ENCODE measurements at places on chromosomes 7 and 10.

DNA sequence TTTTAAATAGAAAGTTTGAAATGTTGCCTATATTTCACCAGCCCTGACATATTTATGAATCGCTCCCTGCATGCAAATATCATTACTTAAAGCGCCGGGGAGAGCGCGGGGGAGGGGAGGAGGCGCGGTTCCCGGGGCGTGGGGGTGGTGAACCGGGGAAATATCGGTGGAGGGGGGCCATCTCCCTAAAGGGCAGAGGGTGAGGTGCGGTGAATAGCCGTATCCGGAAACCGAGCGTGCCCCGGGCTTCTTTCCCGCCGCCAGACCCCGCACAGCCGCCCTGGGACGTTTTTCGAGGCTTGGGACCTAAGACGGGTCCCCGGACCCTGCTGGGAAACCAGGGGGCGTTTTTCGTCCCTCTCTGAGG, 6.9 kb upstream of the ZNF503 start:
- no peak for DNase-seq

DNA sequence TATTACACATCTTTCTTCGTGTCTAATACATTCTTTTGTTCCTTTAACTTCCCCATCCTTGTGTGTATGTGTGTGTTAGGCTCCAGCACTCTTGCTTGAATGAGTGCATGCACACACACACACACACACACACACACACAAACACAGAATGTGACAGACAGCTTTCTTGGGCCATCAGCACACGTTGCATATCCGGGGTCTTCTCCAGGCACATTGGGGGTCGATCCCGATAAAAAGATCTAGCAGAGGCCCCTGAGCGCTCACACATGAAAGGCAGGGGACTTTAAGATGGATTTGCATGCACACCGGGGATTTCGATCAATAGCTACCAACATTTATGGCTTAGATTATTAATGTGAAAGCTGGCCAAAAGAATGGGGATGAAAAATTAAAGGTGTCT, 4.5 kb downstream of the SKIDA1 start:
- no peak for DNase-seq

GRCh38 chr7:140192620-140193019, 15.8 kb upstream of the KDM7A start:
- DNase-seq = no peak

DNA sequence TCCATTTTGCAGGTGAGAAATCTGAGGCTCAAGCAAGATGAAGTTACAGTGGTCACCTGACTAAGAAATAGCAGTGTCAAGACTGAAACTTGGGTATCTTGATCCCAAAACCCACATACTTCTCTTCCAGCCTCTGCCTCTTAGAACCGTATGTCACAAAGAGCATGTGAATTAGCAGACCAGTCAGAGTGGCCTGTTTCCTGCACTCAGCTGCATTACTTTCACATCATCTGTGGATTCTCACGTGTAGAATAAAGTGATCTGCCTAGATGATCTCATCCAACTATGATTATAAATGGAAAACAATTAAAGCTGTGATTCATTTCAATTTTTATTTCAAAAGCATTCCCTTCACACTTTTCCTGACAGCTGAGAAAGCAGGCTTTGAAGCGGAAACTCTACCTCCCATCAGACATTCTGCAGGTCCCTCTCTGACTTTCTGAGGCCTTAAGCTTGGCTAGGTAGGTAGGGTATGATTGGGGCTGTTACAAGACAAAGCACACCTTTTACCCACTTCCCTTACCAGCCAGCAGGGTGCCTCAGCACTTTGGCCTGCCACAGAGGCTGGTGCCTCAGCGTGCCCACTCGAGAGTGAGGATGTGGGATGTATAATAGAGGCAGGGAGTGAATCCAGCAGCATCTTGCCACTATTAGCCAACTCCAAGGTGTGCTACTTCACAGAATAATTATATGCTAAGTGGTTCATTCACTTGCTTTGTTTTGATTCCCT, 70.2 kb upstream of the PDE1C start:
- DNase-seq = no peak

DNA sequence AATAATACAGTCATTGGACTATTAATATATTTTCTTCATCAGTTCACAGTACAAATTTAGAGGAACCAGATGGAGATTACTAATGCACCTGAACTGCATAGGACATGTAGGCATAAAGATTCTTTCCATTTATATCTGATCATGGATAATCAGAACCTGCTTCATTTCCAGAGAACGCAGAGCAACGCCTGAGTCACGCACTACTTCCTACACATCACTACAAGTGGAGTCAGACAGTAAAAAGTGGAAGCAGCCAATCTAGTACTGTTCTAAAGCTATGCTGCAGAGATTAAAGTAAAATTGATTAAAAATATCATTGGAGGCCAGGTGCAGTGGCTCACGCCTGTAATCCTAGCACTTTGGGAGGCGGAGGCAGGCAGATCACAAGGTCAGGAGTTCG, 43.3 kb downstream of the BRI3 start:
- no peak for DNase-seq

DNA sequence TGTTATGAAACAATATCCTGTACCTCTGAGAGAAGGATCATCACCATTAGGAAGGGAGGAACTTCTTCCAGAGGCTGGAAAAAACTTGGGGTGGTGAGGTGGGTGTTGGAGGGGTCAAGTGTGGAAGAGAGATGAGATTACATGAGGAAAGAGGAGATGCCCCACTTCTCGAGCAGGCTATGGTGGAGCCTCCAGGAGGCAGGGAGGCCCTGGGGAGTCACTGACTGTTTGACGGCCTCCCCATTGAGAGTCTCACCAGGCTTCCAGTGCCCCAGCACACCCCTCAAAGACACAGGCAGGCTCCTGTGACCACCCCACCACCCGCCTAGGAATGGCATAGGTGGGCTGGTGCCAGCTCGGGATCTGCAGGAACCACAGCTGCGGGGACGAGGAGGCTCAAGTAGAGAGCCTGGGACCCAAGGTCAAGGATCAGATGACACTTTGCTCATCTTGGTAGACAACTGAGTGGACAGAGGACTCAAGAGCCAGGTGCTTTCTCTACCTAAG, 185.3 kb upstream of the GDF10 start:
- no peak for DNase-seq

- no peak for DNase-seq
These were observed 24.0 kb downstream of the COL26A1 start for GRCh38 chr7:101386558-101387231.

- no peak for DNase-seq
These were observed 230.8 kb downstream of the SKAP2 start for GRCh38 chr7:26633557-26633956.

- peak; percentile 54 for DNase-seq
These were observed 822 bp downstream of the SAMD9L start for GRCh38 chr7:93147363-93147762.

DNA sequence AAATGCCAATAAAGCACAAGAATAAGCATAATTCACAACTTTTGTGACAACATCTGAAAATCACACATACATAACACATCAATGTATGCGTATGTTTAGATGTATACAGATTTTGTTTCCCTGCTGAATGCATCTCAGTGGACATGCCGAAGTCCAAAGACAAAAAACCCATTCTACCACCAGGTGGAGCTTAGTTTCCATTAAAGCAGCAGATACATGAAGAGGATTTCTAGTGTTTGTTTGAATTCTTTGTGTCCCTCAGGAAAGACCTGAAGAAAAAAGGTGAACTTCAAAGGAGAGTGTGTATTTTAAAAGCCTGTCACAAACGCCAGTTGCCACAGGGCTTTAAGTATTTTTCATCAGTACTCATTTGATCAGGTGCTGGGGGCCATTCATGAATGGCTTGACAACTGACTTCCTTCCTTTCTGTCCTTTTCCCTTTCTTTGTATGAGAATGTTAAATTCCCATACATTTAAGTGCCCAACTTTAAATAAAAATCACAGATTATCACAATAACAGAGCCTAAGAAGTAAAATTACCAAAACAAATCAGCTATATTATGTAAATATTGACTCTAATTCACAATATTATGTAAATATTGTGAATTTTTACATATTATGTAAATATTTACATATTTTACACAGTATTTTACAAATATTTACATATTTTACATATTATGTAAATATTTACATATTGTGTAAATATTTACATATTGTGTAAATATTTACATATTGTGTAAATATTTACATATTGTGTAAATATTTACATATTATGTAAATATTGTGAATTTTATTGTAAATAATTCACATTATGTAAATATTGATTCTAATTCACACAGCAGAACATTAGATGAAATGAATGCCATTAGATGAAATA, 343.0 kb downstream of the CRPPA start:
- peak; percentile 42 for DNase-seq

GRCh38 chr7:95095966-95096540, 188.7 kb downstream of the PPP1R9A start:
- DNase-seq = no peak
